ENCODE measurements at places on chromosomes 11 and 22.

- DNase-seq = no peak
Measured at GRCh38 chr11:2868506-2869133, 17.0 kb downstream of the CDKN1C start.

GRCh38 chr11:91066456-91067047, 843.7 kb upstream of the CHORDC1 start:
- no peak for DNase-seq

GRCh38 chr11:120197251-120197891, 13.5 kb upstream of the OAF start:
- no peak for DNase-seq

DNA sequence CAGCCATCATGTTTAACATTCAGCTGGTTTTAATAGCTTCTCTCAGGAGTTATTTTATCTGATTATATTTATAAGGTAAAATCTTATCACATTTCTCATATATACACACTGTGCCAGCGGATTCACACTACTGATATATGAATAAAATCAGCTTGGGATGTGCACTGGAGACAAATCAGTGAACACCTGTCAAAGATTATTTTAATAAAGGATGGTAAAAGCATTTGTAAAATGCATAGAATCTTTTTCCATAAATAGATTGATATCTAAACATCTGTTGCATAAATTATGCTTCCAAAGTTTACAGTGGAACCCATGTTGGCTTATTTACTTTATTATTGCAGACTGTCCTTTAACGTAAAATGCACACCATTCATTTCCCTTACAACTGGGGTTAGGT, 1125.8 kb upstream of the CNTN5 start:
- no peak for DNase-seq

GRCh38 chr11:28793282-28793738, 685.1 kb downstream of the METTL15 start:
- DNase-seq = no peak

- DNase-seq = no peak
Measured at GRCh38 chr11:66475349-66476172, 4.7 kb upstream of the DPP3 start.

GRCh38 chr11:73914284-73914683, 36.5 kb upstream of the DNAJB13 start:
- no peak for DNase-seq

All from RCC 7860 (cell line).